ENCODE measurements at places on chromosomes 11 and 22.

GRCh38 chr11:75506827-75507226 lies 18.9 kb downstream of the GDPD5 start:
- DNase-seq: no peak

DNA sequence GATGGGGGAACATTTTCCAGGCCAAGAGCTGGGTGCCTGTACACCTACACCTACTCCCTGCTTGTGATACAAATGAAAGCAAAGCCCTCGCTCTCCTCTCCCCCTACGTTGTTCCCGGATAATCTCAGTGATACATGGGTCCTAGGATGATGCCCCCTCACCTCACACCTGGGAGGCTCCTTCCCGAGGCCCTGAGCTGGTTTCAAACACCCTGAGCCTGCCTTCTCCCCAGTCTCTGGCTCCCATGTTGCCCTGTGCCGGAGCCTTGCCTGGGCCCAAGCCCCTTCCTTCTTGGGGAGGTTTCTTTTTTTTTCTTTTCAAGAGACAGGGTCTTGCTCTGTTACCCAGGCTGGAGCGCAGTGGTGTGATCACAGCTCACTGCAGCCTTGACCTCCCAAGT lies 23.3 kb downstream of the TRMU start:
- no peak for DNase-seq

DNA sequence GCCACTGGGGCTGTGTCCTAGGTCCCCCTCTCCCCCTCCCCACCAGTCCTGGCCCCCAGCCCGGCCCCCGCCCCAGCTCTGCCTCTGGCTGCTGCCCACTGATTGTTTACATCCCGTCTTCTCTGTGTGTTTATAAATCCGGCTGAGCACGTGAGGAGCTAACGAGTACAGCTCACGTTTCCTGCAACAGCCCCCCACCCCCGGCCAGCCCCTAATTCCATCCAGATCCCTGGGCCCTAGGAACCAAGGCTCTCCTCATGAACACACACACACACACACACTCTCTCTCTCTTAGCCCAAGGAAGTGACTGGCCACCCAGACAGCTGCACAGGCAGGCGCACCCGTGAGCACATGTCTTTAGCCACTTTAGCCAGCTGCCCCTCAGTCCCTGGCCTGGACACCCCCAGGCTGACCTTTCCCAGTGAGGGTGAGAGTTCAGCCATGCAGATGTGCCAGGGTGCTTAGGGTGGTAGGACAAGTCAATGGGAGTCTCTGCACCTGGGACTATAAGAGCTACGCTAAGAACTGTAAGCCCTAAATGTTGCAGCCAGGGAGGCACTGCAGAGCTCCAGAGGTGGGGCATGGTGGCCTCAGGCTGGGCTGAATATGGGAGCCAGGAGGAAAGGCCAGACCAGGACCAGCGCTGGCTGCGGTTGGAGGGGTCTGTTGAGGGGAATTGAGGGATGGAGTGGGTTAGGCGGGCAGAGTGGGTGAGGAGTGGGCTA lies 2.9 kb downstream of the CLCF1 start:
- peak; percentile 68 for DNase-seq

DNA sequence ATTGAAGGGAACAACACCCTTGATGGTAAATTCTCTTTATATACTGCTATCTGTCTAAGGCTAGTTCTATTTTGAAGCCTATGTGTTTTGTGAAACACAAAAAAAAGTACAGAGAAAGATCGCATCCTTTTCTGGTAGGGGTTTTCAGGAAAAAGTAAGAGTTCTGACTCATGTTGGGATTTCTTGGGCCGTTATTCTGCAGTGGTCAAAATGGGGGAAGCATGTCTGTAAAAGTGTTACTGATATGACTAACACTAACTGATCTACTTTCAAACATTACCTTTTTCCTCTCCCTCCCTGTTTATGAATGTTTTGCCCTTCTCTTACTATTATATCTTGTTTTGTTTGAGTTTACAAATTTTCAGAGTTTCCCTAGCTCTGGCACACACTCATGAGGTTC lies 53.9 kb downstream of the CTNND1 start:
- DNase-seq: no peak

DNA sequence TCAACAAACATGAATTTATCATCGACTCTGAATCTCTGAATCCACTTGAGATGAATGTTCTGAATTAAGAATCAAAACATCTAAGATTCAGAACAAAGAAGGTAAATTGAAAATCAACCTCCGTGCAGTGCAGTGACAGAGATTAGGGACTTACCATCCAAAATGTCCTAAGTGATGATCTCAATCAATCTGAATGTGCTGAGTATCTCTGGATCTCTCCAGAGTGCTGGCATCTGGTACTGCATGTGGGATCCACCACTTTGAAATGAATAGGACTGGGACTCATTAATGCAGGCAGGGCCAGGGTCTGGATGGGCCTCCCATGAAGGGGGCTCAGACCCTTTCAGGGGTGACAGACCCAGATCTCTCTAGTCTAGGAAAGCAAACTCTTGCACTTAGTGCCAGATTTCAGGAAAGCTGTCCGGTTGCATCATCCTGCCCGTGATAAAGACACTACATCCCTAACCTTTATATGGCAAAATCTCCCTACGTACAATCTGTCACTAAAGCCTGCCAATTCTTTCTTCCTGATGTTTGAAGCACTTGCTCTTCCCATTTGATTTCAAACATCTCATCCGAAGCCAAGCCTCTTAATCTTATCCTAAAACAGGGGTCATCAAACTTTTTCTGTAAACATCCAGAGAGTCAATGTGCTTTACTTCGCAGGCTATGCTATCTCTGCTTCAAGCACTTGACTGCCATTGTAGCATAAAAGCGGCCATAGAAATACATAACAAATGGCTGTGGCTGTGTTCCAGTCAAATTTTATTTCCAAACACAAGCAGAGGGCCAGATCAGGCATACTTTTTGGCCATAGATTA lies 263.3 kb downstream of the LARGE1 start:
- DNase-seq: no peak

GRCh38 chr11:26841818-26842473 lies 120.1 kb upstream of the SLC5A12 start:
- peak; percentile 4 for DNase-seq

DNA sequence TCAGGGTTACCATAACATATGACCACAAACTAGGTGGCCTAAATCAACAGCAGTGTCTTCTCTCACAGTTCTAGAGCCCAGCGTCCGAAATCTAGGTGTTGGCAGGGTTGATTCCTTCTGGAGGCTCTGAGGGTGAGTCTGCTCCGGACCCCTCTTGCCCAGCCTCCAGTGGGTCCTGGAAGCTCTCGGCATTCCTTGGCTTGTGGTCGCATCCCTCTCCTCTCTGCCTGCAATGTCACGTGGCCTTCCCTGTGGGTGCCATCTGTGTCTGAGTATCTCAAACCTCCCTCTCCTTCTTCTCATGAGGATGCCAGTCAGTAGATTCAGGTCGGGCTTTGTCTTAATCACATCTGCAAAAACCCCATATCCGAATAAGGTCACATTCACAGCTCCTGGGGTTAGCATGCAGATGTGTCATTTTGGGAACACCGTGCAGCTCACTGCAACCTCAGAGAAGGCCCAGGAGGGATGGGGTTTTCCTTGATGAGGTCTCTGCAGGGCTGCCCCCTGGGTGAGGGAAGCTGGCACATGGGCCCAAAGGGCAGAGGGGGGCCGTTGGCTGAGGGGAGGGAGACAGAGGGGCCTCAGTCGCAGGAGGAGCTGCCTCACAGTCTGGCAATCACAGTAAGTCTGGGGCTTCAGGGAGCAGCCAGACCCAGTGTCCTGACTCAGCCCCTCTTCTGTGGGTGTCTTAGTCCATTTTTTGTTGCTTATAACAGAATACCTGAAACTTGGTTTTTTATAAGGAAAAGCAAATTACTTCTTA lies 41.2 kb downstream of the PARVG start:
- DNase-seq: no peak

DNA sequence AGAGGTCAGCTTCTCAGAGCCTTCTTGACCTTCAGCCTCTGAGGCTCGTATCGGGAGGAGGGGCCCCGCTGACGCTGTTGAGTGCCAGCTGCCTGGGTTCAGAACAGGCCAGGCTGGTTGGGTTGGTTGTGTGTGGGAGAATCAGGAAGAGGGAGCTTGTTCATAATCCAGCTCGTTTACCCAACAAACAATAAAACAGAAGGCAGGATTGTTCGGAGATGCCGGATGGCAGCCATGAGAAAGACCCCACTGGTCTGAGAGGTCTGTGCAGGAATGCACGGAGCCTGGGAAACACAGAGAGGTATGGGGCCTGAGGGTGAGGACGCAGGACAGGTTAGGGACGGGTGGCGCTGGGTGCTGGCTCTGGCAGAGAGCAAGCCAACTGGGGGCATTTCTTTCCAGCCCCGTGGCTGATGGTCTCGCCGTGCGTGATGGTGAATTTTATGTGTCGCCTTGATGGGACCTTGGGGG lies 31.6 kb upstream of the SHANK2 start:
- no peak for DNase-seq

DNA sequence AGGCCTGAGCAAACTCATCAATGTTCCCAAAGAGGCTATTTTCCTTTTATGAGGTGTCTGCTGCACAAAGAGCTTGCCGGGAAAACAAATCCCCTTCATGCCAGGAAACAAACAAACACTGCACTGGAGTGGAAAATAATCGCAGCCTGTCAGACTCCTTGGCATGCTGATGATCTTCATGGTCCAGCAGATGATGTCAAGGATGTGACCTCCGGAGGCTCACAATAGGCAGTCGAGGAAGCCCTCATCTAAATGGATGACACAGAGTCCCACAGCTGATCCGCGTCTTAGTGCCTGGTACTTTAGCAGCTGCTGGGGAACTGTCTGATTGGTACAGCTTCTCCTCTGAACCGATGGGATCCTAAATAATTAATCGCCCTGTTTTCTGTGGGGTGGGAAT lies 187.6 kb downstream of the TENM4 start:
- DNase-seq: no peak

DNA sequence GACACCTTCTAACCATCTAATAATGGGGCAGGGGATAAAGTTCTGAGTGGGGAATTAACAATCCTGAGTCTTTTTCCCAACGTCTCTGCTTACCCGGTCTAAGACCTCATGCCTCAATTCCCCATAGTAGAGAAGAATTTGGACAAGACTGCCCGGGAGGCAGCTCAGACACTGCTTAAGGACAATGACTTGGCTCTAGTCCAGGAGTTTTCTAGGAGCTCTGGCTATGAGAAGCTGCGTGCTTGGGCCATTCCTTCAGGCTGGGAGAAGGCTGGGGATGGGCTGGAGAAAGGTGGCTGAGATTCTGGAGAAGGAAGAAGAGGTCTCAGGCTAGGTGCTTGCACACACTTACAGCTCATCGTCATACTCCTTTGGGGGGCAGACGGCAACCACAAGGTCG lies 19.8 kb upstream of the ABCC8 start:
- DNase-seq: no peak

GRCh38 chr22:31917227-31917921 lies 27.0 kb upstream of the YWHAH start:
- no peak for DNase-seq

- no peak for DNase-seq
These were observed 782 bp upstream of the OSBPL5 start for GRCh38 chr11:3165916-3166267.

DNA sequence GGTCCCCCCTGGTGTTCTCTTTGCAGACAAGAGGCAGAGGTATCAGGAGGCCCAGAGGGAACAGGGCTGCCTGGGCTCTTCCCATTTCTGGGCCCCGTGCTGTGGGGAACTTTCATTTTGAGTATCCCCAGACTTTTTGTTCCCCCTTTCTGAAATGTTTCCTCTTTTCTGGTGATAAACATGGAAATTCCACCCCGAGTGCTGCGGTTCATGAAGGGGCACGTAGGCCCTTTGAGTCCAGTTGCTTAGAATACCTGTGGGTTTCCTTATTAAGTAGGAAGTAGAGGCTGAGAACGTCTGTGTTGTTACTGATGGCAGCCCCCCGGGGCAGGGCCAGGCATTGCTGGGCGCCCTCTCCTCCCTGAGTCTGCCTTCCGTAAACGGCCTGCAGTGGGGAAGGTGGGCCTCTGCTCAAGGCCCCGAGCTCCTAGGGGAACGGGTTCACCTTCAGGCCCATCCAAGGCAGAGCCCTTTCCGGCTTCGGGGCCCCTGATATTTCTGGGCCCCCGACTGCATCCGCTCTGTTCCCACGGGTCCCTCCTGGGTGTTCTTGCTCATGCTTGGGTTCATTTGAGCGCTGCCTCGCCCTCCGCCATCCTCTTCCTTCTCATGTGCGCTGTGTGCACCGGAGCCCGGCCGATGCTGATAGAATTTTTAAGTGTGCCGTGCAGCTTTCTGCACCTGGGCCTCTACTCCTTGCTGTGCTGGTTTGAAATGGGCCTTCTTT lies 12.0 kb downstream of the TBC1D22A start:
- no peak for DNase-seq

GRCh38 chr11:74138572-74138971 lies 32.2 kb downstream of the C2CD3 start:
- DNase-seq: peak; percentile 96

DNA sequence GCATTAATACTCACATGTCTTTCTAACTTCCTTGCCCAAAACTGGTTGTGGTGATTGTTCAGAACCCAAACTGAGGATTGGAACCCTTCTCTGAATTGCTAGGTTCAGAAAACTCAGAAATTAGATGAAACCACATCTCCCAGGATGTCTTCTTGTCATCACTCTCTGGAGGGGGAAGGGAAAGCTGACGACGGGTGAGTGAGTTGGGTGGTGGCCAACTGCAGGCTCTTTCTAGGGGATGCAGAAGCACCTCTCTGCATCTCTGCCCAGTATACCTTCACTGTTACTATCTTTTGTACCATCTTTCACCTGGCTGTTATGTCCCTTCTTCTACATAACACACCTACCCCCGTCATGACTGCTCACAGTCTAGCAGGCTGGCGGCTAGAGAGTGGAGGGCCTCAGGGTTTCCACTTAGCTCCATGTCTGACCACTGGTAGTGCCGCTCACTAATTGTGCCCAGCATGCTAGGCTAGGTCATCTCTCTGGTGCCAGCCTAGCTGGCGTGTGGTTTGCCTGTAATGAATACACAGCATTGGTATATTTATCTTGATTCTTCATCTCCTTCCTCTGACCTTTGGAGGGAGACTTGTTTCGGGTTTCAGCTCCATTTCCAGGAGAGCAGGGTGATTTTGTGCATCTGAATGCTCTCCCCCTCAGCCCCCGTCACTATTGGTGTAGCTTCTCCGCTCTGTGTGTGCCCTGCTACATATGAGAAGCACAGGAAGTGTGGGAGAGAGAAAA lies 7.3 kb downstream of the GRAMD1B start:
- no peak for DNase-seq

- DNase-seq: no peak
These were observed 5.7 kb downstream of the MUC5AC start for GRCh38 chr11:1163321-1163910.

GRCh38 chr11:22778642-22779041 lies 51.0 kb downstream of the SVIP start:
- no peak for DNase-seq
